Activated CD4-positive, alpha-beta T cell treated with anti-CD3 and anti-CD28 coated beads, Interleukin-2, amount 50 U/mL, for 4 hours (primary cell): ENCODE measurements at places on chromosomes 12 and 14.
A peak's percentile ranks its signal among the peaks of the same experiment; 100 is the strongest.

DNA sequence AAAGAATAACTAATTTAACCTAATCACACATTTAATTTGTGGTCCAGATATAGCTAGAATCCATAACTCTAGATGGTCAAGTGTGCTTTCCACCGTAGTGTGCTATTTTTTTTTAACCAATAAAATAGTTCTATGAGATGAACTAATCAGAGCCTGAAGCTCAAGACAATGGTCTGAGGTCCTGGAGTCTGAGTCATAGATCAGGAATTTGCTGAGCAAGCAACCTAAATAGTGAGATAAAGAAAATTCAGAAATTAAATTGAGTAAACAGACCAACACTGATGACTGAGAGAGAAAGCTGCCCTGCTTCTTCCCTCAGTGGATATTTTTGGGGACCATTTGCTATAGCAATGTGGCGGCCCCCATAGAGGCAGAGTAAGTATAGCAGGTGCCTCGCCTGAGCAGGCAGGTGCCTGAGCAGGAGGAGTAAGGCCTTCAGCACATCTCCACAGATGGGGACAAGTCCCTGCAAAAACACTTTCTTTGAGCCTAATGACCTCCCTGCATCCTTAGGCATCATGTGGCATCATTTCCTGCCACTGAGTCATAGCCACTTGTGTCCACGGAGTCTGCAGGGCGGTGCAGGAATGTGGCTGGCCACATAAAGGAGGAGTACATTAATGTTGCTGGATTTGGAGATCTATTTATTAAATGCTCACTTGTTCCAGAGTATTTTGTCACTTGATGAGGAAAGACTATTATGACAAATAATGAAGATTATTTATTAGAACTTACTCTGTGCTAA, 13.9 kb upstream of the CLEC4E start:
- DNase-seq = no peak

- DNase-seq = peak; percentile 13
These were observed 223.3 kb downstream of the CHST11 start for GRCh38 chr12:104680070-104680469.

GRCh38 chr12:18861287-18861858, 123.5 kb downstream of the CAPZA3 start:
- DNase-seq = no peak

GRCh38 chr12:132926415-132926833, 29.7 kb downstream of the ZNF605 start:
- DNase-seq = no peak

DNA sequence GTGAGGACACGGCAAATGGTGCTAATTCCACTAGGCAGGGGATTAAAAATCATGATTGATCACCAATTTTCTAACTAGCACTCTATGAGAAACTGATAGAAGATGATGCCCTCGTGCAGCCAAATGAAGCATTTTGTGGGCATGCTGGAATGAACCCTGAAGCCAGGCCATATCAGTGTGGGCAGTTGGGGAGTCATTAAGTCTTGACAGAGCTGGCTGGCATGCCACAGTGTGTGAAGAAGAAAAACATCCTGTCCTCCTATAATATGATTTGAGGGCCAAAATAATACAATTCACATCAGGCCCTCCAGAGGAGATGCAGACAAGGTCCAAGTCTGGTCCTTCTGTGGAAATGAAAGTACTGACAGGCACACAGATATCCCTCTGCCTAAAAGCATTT, 107.1 kb downstream of the TMTC1 start:
- no peak for DNase-seq

- no peak for DNase-seq
These were observed 133.2 kb upstream of the DDHD1 start for GRCh38 chr14:53286301-53286700.

DNA sequence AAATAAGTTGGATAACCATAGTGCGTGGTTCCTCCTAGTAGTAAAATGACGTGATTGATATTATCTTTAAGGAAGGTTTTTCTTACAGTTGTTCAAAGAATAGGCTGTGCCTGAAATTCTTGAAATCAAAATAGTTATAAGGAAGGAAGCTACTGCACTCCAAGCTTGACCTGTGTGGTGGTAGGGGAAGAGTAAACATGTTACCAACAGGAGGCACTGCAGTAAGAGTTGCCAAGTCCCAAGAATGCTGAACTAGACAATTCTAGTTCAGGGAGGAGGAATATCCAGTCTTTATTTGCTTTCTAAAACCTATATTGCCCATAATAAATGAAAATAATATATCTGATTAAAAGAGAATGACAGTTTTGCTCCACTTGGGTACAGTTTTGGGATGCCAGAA, 764.5 kb downstream of the TMTC2 start:
- no peak for DNase-seq

- DNase-seq = no peak
These were observed 18.8 kb downstream of the CLMN start for GRCh38 chr14:95300697-95301526.

- DNase-seq = no peak
These were observed 35.2 kb downstream of the RILPL1 start for GRCh38 chr12:123498126-123498825.

DNA sequence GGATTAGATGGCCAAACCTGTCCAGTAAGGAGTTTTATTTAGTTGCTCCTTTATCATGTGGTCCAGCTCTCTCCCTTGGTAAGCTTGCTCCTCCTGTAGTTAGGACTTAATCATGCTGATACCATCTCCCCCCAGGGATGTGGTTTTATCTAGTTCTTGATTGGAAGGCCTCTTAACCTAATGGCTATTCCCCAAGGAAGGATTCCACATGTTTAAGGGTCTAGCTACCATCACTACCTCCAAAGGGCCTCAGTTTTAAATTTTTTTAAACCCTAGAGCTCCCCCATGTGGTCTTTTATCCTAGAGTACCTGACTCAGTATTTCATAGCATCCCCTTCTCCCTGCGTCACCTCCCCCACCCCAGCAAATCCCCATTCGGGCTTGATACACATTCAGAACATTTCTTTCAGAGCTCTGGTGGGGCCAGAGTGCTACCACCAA, 22.5 kb downstream of the MAP3K12 start:
- no peak for DNase-seq

DNA sequence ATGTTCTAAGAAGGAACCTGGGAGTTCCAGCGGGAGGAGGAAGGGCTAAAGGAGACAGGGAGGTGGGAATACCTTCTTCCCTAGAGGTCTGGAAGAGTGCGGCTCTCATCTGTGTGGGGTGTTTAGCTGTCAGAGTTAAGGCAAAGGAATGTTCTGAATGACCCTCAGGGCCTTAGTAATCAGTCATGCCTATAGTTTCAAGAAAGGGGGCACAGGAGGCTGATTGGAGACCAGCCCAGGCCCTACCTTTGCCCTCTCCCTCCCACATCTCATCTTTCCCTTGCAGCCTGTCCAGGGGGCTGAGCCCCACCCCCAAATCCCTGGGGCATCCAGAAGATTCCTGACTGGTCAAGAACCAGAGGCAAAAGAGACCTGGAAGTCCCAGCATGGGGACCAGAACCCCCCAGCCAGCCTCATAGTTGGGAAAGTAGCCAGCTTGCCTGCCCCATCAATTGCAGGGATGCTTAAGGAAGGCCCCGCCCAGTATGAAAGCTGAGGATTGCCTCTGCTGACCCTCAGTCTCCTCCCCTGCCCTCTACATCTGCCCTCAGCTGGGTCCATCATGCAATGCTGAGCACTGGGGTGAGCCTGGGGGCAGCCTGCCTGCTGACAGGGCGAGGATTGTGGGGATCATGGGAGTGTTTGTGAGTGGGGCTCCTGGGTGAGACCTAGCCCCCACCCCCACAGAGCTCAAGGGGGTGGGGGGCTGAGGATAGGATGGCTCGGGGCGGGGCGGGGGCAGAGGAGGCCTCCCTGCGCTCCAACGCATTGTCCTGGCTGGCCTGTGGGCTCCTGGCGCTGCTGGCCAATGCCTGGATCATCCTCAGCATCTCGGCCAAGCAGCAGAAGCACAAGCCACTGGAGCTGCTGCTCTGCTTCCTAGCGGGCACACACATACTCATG, 1.8 kb downstream of the GPR162 start:
- no peak for DNase-seq

DNA sequence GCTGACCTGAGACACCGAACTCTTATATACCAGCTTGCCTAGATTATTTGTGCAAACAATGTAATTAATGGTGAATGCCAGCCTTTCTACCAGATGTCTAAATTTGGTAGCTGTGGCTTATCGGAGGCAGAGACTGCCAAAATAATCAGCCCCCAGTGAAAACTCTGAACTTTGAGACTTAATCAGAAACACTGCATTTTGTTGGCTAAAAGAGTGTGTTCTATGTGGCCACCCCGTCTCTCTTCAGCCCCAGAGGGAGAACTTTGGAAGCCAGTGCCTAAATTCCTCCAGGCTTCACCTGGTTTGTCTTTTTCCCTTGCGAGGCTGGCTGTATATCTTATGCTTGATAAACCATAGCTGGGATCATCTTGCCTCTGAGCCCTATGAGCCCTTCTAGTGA, 90.1 kb downstream of the LMNTD1 start:
- DNase-seq = no peak

DNA sequence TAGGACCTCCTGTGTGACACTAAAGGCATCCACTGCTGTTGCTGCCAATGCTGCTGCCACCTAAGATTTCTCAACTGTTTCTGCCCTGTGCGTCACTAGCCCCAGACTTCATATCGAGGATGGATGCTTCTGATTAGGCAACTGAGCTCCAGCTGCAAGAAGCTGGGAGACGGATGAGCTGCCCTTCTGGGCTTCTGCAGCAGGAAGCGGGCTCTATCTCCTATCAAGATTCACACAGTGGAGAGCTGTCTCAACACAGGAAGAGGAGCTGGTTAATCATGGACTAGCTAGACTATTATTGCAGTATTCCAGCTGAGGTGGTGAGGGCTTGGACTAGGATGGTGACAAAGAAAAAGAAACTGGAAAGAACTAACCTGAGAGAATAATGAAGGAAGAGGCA, 59.2 kb upstream of the PELI2 start:
- DNase-seq = no peak

DNA sequence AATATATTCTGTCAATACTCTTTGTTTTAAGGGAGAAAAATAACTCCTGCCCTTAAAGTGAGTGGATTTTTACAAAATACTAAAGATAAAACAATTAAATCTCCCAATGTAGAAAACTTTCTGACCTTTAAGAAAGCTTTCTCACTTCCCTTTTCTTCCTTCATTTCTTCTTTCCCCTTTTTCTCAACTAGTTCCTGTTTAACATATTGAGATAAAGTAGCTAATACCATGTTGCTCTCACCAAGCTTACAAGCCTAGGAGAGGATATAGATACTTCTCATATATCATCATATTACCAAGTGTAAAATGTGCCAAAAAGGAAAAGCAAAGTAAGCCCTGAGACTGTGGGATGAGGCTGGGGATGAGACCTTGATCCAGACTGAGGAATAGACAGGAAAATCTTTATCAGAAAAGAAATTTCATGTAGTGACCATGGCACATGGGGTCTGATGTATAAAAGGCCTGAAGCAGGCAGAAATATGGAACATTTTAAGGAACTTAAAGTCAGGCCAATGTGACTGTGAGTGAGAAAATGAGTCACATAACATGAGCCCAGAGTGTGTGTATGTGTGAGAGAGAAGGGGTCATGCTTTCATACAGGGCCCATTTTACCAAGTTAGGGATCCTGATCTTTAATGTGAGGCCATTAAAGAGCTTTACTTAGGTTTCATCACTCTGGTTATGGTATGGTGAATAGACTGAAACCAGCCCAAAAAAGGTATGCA, 1.6 kb upstream of the RPL10L start:
- no peak for DNase-seq

DNA sequence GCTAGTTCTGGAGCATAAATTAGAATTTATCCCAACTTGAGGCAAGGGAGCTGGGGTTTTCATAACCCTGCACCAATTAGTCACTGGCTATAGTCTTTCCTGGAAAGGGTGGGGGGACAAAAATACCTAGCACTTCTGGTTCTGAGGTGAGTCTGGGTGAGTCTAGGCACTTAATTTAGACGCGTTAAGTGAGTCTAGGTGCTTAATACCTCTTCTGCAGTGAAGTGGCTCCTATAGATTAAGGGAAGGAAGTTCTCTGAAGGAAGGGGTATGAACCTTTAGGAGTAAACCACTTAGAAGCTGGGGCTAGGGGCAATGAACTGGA, 251.7 kb downstream of the EFCAB11 start:
- DNase-seq = no peak

DNA sequence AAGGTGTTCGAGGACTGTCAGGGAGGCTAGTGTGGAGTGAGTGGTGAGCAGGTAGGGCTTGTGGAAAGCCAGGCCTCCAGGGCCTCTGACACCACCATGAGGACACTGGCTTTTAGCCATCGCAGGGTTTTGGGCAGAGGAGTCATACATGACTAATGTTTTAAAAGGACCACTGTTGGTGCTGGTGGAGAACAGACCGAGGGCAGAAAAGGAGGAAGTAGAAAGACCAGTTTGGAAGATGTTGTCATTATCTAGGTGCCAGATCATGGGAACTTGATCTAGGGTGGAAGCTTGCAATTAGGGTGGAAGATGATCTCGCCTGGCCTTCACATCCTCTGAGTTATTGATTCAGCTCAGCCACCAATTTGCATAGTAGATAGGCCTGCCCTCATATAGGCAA, 144.2 kb downstream of the C12orf75 start:
- no peak for DNase-seq

- no peak for DNase-seq
These were observed 511.1 kb downstream of the RPL10L start for GRCh38 chr14:46140445-46140844.

DNA sequence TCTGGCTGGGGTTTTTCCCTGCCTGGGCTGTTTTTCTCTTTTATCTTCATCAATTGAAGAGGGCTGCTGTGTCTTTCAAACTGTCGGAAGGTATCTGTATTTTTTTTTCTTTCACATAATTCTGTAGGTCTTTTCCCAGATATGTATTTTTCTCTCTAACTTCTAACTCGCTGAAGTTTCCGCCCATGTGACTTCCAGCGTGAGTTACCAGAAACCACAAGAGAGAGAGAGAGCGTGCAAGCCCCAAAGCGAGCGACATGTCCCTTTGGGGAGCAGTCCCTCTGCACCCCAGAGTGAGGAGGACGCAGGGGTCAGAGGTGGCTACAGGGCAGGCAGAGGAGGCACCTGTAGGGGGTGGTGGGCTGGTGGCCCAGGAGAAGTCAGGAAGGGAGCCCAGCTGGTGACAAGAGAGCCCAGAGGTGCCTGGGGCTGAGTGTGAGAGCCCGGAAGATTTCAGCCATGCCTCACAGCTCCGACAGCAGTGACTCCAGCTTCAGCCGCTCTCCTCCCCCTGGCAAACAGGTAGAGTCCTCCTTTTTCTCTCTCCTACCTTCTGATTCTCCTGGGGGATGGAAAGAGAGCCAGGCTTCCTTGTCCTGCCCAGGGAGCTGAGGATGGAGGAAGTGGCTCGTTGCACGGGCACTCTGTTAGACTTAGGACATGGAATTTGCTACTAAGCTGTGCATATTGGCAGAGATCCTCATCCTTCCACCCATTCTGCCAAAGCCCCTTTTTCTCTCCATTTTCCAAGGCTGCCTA, at the start of gene BATF:
Gene BATF, plus strand, starts transcription at position 246 of the 759 bp plus-strand sequence. Its CDS starts 214 bp downstream, at position 460.
- peak; percentile 81 for DNase-seq

GRCh38 chr12:28611449-28611848, 421.2 kb downstream of the CCDC91 start:
- DNase-seq = no peak

- no peak for DNase-seq
These were observed 131.6 kb downstream of the CAND1 start for GRCh38 chr12:67400742-67401141.

- DNase-seq = no peak
These were observed 52.0 kb upstream of the OSBPL8 start for GRCh38 chr12:76611533-76611932.

- DNase-seq = no peak
These were observed 700 bp downstream of the CNIH1 start for GRCh38 chr14:54440476-54440872.

- DNase-seq = no peak
These were observed 33.8 kb upstream of the COL2A1 start for GRCh38 chr12:48038085-48038484.

GRCh38 chr12:65367396-65367795, 88.9 kb downstream of the MSRB3 start:
- DNase-seq = no peak

GRCh38 chr12:99767809-99768208, 120.3 kb downstream of the GARIN6 start:
- DNase-seq = no peak
